NAMALWA (cell line): ENCODE measurements at places on chromosomes 13 and 19.

DNA sequence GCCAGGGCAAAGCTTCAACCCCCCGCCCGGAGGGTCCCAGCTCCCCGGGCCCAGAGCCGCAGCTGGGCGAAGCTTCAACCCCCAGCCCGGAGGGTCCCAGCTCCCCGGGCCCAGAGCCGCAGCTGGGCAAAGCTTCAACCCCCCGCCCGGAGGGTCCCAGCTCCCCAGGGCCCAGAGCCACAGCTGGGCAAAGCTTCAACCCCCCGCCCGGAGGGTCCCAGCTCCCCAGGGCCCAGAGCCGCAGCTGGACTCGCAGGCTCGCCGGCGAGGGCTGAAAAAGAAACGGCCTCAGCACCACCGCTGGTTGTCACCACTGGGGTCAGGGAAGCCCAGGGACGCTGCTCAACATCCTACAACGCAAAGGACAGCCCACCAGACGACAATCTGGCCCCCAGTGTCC is 5.2 kb downstream of the REXO1 start:
- DNase-seq, result no peak

DNA sequence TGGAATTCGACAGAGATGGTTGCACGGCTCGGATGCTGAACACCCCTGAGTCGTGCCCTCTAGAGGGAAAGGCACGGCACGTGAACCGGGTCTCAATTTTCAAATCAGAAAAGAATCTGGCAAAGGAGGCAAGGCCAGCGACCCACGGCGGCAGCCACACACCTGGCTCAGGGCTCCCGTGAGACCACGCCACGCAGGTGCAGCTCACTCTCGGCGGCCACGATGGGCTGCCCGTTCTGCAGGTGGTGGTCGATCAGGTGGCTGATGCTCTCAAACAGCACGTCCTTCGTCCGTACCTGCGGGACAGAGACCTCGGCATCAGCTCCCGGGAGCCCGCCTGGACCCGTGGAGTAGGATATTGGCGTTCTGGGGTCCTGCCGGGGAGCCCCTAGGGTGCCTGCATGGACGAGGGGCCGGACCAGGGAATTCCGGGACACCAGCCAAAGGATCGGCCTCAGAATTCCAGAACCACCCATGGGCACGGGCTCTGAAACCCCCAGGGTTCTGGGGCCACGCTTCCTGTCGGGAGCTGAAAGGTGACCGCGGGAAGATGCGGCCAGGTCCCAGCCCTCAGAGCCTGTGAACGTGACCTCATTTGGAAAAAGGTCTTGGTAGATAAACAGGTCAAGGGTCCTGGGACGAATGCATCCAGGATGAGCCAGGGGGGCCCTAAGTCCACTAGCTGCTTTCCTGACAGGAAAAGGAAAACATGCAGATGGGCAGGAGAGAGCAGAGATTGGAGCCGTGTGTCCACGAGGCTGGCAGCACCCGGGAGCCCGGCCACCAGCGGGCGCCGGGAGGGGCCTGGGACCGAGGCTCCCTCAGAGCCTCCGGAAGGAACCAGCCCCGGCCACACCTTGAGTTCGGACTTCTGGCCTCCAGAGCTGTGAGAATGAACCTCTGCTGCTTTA is 10.1 kb upstream of the C2CD4C start:
- no peak for DNase-seq

DNA sequence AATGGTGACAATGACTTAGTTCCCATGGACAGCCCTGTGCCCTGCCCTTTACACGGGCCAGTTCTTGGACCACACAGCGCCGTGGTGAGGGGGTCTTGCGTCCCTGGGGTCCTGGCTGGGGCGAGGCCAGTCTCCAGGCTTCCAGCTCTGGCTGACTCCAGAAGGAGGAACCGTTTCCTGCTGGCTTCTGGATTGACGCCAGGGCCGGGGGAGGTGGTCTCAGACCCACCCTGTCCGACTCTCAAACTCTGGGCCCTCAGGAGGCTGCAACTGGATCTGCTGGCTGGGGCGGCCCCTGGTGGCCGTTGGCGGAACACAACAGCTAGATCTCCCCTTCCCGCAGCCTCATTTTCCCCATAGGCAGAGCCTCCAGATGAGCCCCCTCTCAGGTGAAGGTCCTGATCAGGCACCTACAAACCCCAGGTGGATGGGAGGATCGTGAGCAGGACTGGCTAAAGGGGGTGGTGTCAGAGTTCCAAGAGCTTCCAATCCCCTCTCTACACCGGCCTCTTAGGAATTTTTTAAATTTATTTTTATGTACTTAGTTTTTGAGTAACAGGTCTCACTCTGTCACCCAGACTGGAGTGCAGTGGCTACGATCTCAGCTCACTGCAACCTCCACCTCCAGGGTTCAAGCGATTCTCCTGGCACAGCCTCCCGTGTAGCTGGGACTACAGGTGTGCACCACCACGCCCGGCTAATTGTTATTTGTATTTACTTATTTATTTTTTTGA is 8.0 kb downstream of the CCDC194 start:
- DNase-seq, result peak; percentile 79

DNA sequence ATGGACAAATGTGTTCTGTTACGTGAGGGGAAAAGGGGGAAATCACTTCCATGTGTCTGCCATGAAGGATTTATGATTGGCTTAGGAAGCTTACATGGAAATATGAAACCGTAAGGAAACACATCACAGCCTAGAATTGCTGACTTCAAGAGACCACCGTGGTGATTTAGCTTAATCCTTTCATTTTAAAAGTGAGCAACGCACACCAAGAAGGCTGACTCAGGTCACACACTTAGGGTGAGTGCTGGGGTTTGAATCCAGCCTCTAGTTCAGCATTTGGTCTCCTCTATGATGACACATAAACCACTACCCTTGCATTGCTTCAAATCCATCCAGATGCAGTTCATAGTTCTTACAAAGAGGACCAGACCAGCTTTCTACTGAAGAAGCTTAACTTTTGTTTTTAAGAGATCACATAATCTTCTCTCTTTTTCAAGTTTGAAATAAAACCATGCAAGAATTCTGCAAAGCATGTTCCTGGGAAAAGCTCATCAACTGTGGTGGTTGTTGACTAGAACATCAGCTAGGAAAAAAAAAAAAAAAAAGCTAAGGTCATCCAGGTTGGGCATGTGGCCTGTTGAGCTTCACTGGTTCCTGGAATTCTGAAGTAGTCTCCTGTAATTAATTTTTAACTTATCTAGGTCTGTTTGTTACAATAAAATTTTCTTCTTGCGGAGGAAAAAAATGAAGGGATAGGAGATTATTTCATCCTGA is 60.2 kb upstream of the KL start:
- no peak for DNase-seq

GRCh38 chr13:44902738-44903137 is 86.5 kb downstream of the NUFIP1 start:
- no peak for DNase-seq

- DNase-seq, result no peak
These were observed 10.1 kb upstream of the ZNF554 start for GRCh38 chr19:2809387-2810140.
